ENCODE measurements at places on chromosomes 16 and 17.

DNA sequence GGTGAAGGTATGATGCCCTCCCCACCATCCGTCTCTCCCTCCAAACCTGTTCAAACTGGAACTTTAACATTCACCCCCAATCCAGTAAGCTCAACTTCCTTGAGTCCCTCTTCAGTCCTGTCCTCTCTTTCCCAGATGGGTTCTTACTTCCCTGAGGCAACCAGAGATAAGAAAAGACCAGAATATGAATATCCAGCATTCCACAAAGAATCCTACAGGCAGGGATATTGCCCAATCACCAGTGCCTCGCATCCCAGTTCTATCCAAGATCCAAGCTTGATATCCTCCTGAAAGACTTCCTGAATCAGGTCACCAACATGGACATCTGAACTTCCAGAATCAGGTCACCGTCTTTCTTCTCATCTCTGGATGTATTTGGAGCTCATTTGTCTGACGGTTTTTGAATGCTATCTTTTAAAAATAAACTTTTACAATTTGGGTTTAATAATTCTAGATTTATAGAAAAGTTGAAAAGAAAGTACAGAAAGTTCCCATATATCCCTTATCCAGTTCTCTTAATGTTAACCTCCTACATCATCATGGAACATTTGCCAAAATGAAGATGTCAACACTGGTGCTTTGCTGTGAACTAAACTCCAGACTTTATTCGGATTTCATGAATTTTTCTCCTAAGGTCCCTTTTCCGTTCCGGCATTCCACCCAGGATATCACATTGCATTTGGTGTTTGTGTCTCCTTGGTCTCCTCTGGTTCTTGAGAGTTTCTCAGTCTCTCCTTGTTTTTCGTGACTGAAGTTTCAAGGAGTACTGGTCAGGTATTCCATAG is 13.7 kb upstream of the COL1A1 start:
- no peak for DNase-seq

DNA sequence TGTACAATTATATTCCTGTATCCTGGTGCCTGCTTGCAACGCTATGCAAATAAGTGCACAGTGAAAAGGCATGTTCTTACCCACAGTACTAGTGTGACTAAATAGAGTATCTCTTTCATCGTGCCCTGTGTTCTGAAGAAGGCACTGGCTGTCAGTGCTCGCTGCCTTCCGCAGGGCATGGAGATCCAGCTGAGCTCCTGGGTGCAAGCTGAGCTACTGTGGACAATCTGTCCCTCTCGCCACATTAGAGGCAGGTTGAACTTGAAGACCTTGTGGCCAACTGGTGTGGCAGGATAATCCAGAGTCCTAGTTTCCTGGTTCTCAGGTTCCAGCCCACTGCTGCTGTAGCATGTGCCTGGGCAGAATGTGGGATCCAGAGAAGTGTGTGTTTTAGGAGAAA is 1.9 kb upstream of the ST6GALNAC1 start:
- no peak for DNase-seq

DNA sequence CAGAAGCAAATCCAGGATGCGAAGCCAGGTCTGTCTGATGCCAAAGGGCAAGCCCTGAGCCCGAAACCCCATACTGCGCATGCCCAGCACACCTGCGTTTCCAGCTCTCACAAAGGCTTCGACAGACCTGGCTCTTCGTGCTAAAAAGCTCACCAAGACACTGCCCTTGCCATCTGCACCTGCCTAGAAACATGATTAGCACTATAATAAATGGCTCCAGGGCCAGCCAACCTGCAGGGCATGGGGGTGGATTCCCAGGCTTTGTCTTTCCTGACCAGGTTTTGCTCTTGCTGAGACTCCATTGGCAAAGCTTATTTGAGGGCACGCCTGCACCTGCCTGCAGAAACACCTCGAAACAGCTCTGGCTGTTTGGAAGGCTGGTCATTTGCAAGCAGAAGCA is 14.4 kb upstream of the PLD6 start:
- no peak for DNase-seq

- DNase-seq: no peak
These were observed 6.9 kb downstream of the SLC12A4 start for GRCh38 chr16:67961551-67961957.

DNA sequence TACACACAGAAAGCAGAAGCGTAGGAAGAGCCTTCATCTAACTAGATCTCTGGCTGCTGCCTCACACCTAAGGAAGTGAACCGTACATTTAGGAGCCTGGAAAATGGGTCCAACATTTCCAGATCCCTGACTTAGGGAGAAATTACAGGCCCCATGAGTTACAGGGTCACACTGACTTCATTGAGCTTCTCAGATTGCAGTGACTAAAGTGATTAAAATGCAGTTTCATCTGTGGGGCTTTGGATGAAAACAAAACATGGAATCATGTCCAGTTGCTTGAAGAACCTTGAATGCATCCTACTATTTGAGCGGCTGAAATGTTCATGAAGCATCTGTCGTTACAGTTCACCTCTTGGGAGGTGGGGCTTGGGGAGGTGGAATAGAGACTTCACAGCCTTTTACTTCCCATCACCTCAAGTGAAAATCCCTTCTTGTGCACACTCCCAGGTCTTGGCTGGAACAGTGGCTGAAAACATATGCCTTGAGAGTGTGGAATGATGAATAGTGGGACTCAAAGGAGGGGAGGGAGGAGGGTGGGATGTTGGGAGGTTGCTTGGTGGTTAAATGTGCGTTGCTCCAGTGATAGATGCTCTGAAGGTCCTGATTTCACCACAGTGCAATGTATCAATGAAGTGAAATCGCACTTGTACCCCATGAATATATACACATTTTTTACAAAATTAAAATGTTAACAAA is 19.7 kb downstream of the TEKT3 start:
- no peak for DNase-seq

- no peak for DNase-seq
These were observed 253.4 kb downstream of the SNX29 start for GRCh38 chr16:12229759-12230594.

DNA sequence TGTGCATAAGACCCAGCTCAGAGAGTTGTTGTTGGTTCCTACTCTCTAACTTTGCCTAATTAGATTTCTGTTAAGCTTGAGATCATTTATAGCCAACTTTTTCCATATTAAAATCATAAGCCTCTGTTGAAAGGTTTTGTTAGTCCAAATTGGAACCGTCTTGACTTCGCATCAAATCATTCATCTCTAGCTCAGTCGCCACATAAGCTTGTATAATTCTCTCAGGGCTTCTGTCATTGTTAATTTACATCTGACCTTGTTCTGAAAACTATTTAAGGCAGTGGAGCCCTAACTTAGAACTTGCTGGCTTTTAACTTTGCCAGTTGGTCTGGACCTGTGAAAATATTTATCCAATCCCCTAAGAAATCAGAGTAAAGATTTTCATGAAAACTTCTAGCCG is 107.2 kb downstream of the PITPNC1 start:
- DNase-seq: no peak

DNA sequence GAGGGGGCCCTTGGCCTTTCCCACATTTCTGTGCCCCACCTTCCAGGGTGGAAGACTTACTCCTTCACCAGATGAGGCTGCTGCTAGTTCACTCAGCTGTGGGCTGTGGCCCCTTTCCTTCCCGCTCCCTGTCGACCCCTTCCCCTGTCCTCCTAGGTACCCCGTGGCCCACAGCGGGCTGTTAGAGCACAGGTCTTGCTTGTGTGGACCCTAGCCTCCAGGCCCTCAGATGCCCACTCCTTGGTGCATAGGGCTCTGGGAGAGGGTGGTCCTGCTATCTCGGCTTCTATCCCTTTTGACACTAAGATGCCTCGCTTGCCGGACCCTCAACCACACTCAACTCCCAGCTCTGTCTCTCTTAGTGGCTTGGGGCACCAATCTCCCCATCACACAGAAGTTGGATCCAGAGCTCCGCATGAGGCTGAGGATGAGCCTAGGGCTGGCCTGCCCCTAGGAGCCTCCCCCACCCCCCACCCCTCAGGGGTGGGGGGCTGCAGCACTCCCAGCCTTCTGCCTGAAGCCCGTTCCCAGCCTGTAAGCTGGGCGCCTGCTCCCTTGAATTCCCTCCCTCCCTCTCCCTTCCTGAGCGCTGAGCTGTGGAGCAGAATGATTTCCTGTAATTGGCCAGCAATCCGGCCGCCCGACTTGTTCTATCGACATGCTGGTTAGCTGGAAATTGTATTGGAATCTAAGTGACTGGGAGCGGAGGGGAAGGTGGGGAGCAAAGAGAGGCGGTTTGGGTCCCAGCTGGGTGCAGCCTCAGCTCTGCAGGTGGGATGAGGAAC is 30.9 kb downstream of the DCAKD start:
- DNase-seq: no peak

DNA sequence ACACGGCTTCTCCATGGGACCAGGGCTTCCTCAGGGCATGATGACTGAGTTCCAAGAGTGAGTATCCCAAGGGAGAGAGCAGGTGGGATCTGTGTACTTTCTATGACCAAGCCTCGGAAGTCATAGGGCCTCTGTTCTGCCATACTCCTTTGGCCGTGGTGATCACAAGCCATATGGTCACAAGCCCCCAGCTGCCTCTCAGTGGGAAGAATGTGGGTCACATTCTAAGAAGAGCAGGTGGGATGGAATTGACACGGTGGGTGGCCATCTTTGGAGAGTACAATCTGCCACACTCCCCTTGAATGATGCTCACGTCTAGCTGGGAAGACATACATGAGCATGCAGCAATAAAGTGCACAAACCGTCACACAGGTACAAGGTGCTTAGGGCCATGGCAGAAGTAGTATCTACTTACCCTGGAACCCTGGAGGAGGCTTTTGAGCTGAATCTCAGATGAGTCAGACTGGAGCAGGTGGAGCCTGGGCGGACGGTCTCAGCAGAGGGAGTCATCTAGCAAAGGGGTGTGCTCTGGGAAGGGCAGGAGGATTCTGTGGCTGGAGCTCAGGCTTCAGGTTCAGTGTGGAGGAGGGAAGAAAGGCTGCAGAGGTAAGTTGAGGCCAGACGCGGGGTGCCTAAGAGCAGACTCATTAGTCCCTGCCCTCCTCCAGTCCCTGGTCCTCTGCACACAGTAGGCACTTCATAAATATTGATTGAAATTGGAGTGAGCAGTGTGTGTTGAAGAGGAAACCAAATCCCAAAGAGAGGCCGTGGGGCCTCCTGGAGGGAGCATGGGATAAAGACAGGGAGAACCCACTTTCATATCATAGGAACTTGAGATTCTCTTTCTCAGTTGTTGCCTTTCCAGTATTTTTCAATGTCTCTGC is 26.6 kb downstream of the GOSR2 start:
- no peak for DNase-seq

- DNase-seq: no peak
These were observed 4.3 kb downstream of the TMEM11 start for GRCh38 chr17:21209511-21210175.

DNA sequence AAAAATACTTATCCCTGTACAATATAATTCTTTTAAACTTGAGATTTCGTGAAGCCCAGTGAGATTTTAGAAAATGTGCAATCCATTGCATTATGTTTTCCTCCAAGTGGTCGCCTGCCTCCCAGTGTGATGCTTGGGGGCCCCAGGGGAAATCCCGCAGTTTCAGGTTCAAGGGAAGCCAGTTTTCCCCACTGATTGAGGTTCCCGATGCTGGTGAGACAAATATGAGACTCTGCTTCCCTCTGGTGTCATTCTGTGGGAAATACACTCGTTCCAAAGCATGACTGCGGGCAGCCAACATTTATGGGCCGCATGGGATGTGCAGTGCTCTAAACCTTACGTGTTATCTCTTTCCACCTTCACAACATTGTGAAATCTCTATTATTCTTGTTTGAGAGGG is 200.8 kb downstream of the PRKCB start:
- no peak for DNase-seq

DNA sequence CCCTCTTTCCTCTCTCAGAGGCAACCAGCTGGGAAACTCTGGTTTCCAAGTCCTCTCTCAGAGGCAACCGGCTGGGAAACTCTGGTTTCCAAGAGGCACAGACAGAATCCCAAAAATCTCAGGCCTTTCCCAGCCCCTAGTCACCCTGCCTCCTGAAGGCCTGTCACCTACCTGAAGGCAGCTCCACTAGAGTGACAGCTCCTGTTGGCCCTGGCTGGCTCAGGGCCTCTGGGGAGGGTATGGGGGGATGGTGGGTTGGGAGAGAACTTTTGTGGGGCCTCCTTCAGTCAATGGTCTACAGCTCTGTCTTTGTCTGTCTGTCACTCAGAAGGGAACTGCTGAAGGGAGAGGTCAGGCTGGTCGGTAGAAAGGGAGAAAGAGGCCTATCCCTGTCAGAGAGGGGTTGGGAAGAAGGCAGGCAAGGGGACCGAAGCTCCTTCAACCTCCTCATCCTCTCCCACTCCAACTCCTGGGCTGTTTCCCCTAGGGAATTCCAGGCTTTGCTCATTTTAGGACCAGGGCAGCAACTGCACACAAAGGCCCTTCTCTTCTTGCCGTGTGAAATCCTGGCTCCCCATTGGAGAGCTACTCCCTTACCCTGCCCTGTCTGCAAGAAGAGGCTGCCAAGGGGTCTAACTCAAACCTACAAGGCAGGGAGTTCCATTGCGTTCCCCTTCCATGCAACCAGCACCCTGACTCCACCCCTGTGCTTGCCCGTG is 23.6 kb downstream of the COPZ2 start:
- no peak for DNase-seq

DNA sequence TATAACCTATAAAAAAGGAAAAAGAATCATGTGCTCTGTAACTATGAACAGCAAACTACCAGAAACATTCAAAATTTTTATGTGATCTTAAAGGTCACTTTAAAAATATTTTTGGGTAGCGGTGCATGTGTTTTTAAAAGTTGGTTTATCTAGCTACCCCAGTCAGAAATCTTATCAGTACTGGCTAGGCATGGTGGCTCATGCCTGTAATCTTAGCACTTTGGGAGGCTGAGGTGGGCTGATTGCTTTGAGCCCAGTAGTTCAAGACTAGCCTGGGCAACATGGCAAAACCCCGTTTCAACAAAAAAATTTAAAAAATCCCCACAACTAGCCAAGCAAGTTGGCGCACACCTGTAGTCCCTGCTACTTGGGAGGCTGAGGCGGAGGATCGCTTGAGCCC is 3.7 kb downstream of the CAPNS2 start:
- no peak for DNase-seq

DNA sequence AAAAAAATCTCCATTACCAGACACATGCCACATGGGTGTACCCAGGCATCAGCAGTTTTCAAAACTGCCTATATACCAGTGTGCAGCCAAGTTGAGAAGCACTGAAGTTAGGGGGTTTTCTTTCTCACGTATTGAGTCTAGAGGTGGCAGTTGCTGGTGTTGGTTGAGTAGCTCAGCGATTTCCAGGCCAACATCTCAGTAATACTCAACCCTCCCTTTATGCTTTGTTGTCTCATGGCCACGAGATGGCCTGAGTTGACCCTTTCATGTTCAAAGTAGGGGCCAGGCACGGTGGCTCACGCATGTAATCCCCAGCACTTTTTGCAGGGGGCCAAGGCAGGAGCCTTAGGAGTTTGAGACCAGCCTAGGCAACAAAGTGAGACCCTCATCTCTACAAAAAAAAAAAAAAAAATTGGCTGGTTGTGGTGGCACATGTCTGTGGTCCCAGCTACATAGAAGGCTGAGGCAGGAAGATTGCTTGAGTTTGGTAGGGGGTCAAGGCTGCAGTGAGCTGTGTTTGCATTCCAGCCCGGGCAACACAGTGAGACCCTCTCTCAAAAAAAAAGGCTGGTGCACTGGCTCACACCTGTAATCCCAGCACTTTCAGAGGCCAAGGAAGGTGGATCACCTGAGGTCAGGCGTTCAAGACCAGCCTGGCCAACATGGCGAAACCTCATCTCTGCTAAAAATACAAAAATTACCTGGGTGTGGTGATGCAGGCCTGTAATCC is 10.8 kb downstream of the LRRC3C start:
- no peak for DNase-seq

Data from stimulated activated CD4-positive, alpha-beta T cell treated with anti-CD3 and anti-CD28 coated beads, Interleukin-4, amount 100 ng/mL, for 1 hour (primary cell).